Activated CD8-positive, alpha-beta T cell treated with anti-CD3 and anti-CD28 coated beads, Interleukin-2, amount 10 ng/mL, durations not matched to agents 7 days and 5 days (primary cell): ENCODE measurements at places on chromosomes 16 and 17. TPM values are rescaled to one million over a fixed set of nuclear protein-coding genes. Genes with fewer than 3 reads are reported as not detected.

DNA sequence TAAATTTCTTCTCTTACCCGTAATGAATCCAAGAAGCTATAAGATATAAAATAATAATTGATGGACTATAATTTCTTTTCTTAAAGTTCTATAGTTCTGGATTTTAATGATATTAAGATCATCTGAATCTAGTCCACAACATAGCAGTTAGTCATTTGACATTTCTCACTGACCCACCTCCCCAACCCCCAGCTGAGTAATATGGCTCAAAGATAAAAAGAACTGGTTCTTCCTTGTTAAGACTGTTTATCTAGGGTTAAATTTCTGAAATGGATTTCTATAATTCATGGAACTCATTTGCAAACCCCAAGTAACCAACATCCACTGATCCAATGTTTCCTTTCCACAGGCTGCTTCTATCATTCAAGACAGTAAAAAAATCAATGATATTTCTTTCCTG, 133.9 kb upstream of the SOX9 start:
- no peak overlapping the region for H3K27ac ChIP-seq
- no peak for DNase-seq
- H3K27me3 ChIP-seq, result no peaks in the 10 kb centered on the region

DNA sequence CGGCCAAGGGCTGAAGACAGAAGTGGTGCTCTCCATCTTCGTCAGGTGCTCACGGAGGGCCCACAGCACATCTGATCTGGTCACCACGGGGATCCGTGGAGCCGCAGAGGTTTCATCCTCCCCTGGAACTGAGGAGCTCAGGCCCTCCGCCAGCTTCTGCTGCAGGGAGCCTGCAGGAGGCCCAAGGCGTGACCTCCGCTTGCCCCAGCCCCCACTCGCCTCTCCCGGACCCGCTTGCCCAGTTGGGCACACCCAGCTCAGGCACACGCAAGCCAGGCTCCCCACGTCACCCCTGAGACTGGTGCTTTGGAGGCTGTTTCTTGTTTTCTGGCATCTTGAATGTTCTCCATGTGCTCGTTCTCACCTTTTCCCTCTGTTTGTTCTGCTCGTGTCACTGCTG, 39.4 kb upstream of the CHMP6 start:
- peaks cover 9% of the 10 kb centered on the region for H3K36me3 ChIP-seq
- no peak overlapping the region for H3K27ac ChIP-seq
- no peak for DNase-seq
- no peaks in the 10 kb centered on the region for H3K27me3 ChIP-seq
- H3K4me3 ChIP-seq, result no peak overlapping the region
- peaks cover 9% of the 10 kb centered on the region for H3K4me1 ChIP-seq

DNA sequence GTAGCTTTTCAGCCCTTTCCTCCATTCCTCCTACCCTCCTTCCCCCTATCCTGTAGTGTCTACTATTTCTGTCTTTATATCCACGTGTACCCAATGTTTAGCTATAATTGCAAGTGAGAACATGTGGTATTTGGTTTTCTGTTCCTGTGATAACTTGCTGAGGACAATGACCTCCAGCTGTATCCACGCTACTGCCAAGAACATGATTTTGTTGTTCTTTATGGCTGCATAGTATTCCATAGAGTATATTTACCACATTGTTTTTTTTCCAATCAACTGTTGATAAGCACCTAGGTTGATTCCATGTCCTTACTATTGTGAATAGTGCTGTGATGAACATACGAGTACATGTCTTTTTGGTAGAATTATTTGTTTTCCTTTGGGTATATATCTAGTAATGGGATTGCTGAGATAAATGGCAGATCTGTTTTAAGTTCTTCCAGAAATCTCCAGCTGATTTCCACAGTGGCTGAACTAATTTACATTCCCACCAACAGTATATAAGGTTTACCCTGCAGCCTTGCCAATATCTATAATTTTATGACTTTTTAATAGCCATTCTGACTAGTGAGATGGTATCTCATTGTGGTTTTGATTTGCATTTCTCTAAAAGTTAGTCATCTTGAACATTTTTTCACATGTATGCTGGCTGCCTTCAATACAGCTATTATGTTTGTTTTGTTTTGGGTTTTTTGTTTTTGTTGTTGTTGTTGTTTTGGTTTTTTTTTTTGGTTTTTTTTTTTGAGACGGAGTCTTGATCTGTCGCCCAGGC, 10.9 kb upstream of the COPRS start:
- no peak overlapping the region for H3K27ac ChIP-seq
- no peak for DNase-seq
- H3K36me3 ChIP-seq, result peaks cover 60% of the 10 kb centered on the region
- H3K27me3 ChIP-seq, result no peaks in the 10 kb centered on the region
- H3K4me1 ChIP-seq, result no peaks in the 10 kb centered on the region
- no peak overlapping the region for H3K4me3 ChIP-seq

- H3K27me3 ChIP-seq, result no peaks in the 10 kb centered on the region
- H3K36me3 ChIP-seq, result peaks cover 3% of the 10 kb centered on the region
- peaks cover 39% of the 10 kb centered on the region for H3K4me1 ChIP-seq
- peak overlapping the region; percentile 85 for H3K27ac ChIP-seq
These were observed 3.5 kb downstream of the CTNS start for GRCh38 chr17:3639981-3640596.

Gene ITGAL
- total RNA-seq, result 458 TPM

Gene HSD11B2
- total RNA-seq, result not detected
